ENCODE measurements at places on chromosomes 11 and 22. TPM values are rescaled to one million over a fixed set of nuclear protein-coding genes. Genes with fewer than 3 reads are reported as not detected.

GRCh38 chr22:30158744-30159500 lies 78.7 kb downstream of the HORMAD2 start:
- H3K4me1 ChIP-seq, result peaks cover 45% of the 10 kb centered on the region
- H3K27ac ChIP-seq, result peak overlapping the region; percentile 47
- peaks cover 12% of the 10 kb centered on the region for H3K36me3 ChIP-seq
- H3K4me3 ChIP-seq, result no peak overlapping the region
- peaks cover 2% of the 10 kb centered on the region for H3K27me3 ChIP-seq

- DNase-seq, result peak; percentile 11
- H3K4me1 ChIP-seq, result peaks cover 2% of the 10 kb centered on the region
- peaks cover 26% of the 10 kb centered on the region for H3K27me3 ChIP-seq
- H3K36me3 ChIP-seq, result no peaks in the 10 kb centered on the region
Measured at GRCh38 chr11:69215216-69215615, 59.5 kb downstream of the SMIM38 start.

- peaks cover 50% of the 10 kb centered on the region for H3K4me1 ChIP-seq
- H3K36me3 ChIP-seq, result peaks cover 4% of the 10 kb centered on the region
- peak overlapping the region; percentile 100 for H3K27ac ChIP-seq
- no peaks in the 10 kb centered on the region for H3K27me3 ChIP-seq
Measured at GRCh38 chr22:50622723-50623327, 5.1 kb downstream of the ARSA start.

DNA sequence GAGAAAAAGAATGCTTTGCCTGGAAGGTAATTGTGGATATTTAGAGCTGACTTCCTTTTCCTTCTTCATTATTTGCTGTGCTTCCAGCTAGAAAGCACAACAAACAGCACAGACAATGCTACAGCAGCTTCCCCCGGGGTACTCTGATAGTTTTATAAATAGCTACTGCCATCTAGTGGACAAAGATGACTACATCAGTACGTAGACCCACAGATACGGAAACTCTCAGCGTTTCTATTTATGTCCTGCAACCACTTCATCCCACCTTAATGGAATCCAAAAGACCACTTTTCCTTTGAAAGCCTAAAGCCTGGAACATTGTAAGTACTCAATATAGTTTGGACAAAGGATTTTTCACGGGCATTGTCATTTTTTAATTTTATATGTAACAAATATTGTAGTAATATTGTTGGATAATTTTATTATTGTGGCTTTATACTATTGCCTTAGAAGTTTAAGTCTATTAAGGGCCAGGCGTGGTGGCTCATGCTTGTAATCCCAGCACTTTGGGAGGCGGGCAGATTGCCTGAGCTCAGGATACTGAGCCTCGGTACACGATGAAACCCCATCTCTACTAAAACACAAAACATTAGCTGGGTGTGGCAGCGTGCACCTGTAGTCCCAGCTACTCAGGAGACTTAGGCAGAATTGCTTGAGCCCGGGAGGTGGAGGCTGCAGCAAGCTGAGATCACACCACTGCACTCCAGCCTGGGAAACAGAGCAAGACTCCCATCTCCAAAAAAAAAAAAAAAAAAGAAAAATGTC lies 7.5 kb downstream of the HSPA8 start:
- DNase-seq, result no peak
- no peaks in the 10 kb centered on the region for H3K27me3 ChIP-seq
- H3K4me1 ChIP-seq, result peaks cover 49% of the 10 kb centered on the region
- H3K4me3 ChIP-seq, result no peak overlapping the region
- H3K36me3 ChIP-seq, result peaks cover 50% of the 10 kb centered on the region

GRCh38 chr11:10328314-10329098 lies 23.6 kb downstream of the ADM start:
- DNase-seq, result no peak
- no peak overlapping the region for H3K27ac ChIP-seq
- peaks cover 2% of the 10 kb centered on the region for H3K4me1 ChIP-seq
- no peaks in the 10 kb centered on the region for H3K36me3 ChIP-seq

DNA sequence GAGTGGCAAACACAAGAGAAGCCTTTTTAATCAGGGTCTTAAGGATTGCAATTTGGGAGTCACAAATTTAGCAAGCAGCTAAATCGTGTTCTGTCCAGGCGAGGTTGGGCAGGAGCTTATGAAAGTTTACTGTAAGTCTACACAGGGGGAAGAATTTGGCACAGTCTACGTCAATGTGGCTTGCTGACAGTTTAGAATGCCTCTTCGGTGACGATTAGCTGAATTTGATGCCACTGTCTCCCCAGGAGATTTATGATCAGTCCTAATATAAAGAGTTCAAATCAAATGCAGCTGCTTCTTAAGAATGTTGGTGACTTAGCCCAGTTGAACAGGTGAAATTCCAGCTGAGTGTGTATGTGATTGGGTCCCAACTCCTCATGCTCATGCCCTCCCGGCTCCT lies 114.1 kb upstream of the CLPB start:
- no peak overlapping the region for H3K27ac ChIP-seq
- peaks cover 7% of the 10 kb centered on the region for H3K27me3 ChIP-seq
- DNase-seq, result no peak

DNA sequence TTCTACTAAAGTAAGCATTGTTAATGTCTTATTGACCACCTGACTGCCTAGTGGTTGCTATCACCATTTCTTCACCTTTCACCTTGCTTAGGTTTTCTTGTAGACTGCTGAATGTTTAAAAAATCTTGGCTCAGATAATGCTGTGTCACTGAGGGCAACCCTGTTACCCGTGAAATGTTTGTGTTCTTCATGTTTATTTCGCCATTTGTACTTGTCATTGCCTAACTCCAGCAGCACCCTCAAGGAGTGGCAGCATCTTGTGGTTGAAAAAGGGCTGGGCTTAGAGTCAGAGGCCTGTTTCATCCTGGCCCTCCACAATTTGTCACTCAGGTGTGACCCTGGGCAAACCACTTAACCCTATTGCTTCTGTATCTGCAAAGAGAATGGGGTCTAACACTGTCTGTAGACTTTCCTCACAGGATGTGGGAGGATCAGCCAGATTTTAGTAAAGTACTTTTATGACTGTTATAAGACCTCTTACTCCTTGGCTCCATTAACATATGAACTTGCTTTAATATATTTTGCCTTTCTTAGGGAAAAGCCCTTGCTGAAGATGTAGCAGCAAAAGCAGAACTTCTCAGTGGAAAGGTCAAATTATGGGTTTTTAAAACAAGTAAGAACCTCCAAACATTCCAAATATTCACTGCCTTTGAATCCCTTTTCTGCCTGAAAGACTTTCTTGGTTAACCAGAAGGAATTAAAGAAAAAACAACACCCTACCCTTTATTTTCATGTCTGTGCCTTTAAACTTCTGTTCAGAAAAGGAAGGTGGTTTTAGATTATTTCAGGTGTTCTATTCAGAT lies 154.5 kb upstream of the C11orf87 start:
- no peaks in the 10 kb centered on the region for H3K27me3 ChIP-seq
- H3K4me3 ChIP-seq, result no peak overlapping the region
- H3K4me1 ChIP-seq, result no peaks in the 10 kb centered on the region

- H3K27ac ChIP-seq, result no peak overlapping the region
- DNase-seq, result no peak
- H3K36me3 ChIP-seq, result no peaks in the 10 kb centered on the region
- no peak overlapping the region for H3K4me3 ChIP-seq
Measured at GRCh38 chr11:116972691-116973090, 125.5 kb downstream of the SIK3 start.

DNA sequence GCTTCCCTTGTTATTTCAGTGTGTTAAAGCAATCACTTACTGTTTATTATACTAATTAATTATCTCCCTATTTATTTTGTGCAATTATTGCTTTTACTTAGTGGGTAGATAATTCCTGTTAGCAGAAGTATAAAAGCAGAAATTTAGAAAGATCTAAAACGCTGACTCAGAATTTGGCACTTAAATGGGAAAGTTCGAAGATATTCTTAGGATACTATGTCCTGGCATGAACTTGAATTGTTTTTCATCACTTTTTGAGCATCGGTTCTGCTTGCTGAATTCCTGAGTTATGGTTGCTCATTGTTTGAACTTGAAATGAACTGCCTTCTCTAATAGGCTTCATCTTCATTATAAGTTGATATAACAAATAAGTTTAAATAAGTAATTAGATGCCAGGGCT lies 325.4 kb downstream of the JRKL start:
- H3K4me1 ChIP-seq, result no peaks in the 10 kb centered on the region
- DNase-seq, result no peak
- H3K36me3 ChIP-seq, result no peaks in the 10 kb centered on the region
- H3K4me3 ChIP-seq, result no peak overlapping the region
- no peaks in the 10 kb centered on the region for H3K27me3 ChIP-seq

- H3K27ac ChIP-seq, result no peak overlapping the region
- no peak overlapping the region for H3K4me3 ChIP-seq
- H3K27me3 ChIP-seq, result no peaks in the 10 kb centered on the region
- H3K36me3 ChIP-seq, result peaks cover 18% of the 10 kb centered on the region
Measured at GRCh38 chr11:120482149-120482548, 29.4 kb upstream of the GRIK4 start.

DNA sequence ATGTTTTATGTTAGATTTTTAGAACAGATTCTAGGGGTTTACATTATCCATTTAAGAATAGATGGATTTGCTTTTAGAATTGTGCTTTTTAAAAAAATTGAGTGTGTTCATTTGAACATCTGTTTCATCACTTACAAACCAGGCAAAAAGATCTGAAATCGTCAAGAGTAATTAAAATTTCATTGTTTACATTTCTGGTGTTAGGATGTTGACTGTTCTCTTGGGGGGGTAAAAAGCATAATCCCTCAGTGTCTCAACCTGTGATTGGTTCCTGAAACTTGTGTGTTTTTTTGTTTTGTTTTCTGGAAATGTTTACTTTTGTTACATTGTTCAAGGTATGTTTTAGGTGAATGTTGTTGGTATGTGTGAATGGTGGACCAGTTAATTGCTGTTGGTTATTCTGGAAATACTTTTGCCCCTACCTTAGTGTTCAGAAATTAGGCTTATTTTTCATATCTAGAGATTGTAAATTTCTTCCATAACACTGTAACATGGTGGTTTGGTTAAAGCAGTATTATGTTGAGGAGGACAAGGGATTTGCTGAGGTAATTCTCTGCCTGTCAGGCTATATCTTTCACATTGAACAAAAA lies 4.8 kb downstream of the PCF11 start:
- H3K4me1 ChIP-seq, result peaks cover 49% of the 10 kb centered on the region
- peak overlapping the region; percentile 62 for H3K4me3 ChIP-seq
- peak overlapping the region; percentile 78 for H3K27ac ChIP-seq
- H3K27me3 ChIP-seq, result no peaks in the 10 kb centered on the region
- DNase-seq, result no peak

GRCh38 chr11:58075781-58076180 lies 45.0 kb downstream of the OR6Q1 start:
- no peak for DNase-seq
- H3K27me3 ChIP-seq, result no peaks in the 10 kb centered on the region
- H3K4me1 ChIP-seq, result no peaks in the 10 kb centered on the region
- no peaks in the 10 kb centered on the region for H3K36me3 ChIP-seq
- no peak overlapping the region for H3K4me3 ChIP-seq

GRCh38 chr11:46335890-46336562 lies 11.2 kb upstream of the DGKZ start:
- no peak overlapping the region for H3K27ac ChIP-seq
- H3K36me3 ChIP-seq, result no peaks in the 10 kb centered on the region
- H3K4me3 ChIP-seq, result no peak overlapping the region
- no peak for DNase-seq

DNA sequence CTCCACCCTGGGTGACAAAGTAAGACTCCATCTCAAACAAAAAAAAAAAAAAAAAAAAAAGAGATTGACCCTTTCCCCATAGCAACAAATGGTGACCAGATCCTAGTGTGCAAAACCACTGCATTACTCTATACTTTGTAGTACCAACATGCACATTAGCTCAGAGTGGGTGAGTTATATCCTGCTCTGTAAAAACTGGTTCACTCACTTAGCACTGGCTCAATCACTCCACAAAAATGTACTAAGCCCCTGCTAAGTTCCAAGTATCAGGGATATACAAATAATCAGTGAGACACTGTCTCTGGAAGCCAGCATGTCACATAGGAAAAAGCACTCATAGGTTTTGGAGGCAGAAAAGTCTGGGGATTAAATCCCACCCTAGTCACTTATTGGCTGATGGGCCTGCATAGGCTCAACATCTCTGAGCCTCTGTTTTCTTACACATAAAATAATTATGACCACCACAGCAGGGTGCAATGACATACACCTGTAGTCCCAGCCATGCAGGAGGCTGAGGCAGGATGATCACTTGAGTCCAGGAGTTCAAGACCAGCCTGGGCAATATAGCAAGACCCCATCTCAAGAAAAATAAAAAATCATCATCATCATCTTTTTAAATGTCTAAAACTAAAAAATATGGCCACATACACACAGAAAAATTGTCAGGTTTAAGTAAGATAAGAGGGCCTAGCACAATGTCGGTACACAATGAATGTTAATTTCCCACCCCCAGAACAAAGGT lies 11.9 kb downstream of the FAM168A start:
- DNase-seq, result no peak
- H3K27ac ChIP-seq, result no peak overlapping the region
- H3K27me3 ChIP-seq, result no peaks in the 10 kb centered on the region
- H3K36me3 ChIP-seq, result peaks cover 4% of the 10 kb centered on the region
- H3K4me1 ChIP-seq, result peaks cover 9% of the 10 kb centered on the region
- H3K4me3 ChIP-seq, result no peak overlapping the region

DNA sequence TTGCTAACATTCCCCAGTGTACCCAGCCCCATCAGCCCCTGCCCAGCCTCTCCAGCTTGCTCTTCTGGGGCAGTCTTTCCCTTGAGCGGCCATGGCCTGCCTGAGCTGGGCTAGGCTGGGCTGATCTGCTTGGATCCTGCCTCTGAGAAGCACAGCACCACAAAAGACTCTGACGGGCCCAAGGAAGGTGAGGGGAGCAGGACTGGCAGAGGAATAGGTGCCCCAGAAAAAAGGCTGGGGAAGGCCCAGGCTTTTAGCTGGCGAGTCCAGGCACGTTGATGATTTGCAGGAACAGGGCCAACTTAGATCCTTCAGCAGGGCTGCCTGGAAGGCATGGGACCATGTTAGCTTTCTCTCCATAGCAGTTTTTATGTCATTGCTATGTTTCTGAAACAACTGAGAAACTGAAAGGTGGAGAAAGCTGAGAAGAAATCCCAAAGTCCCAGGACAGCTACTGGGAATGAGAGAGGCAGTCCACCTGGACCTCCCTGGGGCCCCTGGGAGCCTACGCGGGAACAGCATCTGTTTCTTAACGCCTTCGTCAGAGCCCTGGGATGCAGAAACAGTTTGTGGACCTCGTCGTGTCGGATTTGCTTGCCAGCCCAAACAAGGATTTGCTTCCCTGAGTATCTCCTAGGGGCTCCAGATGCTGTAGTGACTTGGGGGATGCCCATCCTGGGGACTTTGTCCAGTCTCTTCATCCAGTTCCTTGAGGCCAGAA lies 24.4 kb upstream of the FXYD6 start:
- H3K36me3 ChIP-seq, result no peaks in the 10 kb centered on the region
- DNase-seq, result no peak
- peaks cover 9% of the 10 kb centered on the region for H3K4me1 ChIP-seq
- H3K27ac ChIP-seq, result no peak overlapping the region

GRCh38 chr11:78282821-78283220 lies 94.1 kb downstream of the USP35 start:
- peaks cover 2% of the 10 kb centered on the region for H3K4me1 ChIP-seq
- peaks cover 8% of the 10 kb centered on the region for H3K36me3 ChIP-seq
- no peaks in the 10 kb centered on the region for H3K27me3 ChIP-seq
- DNase-seq, result no peak
- H3K27ac ChIP-seq, result no peak overlapping the region

RAB3IL1 gene
- not detected for total RNA-seq

RBMXL2 gene
- total RNA-seq, result not detected

IL17REL gene
- 0.05 TPM for total RNA-seq

HMOX1 gene
- total RNA-seq, result 6.0 TPM

CCDC157 gene
- 6.2 TPM for total RNA-seq

C11orf21 gene
- 28.3 TPM for total RNA-seq

IFITM10 gene
- total RNA-seq, result 0.96 TPM

DEFB108B gene
- total RNA-seq, result not detected

OR52N4 gene
- total RNA-seq, result 0.67 TPM

OSM gene
- total RNA-seq, result 122 TPM

HTR3A gene
- total RNA-seq, result not detected

GRIK4 gene
- total RNA-seq, result 0.21 TPM

FLRT1 gene
- not detected for total RNA-seq

CCDC87 gene
- 0.12 TPM for total RNA-seq
